NCI-H1048 (cell line): ENCODE measurements at places on chromosomes 7 and 10.

- no peak for DNase-seq
Measured at GRCh38 chr7:142885311-142886230, at the start of gene TRPV6. TSS of gene TRPV6 (minus strand) at chr7:142885745.

DNA sequence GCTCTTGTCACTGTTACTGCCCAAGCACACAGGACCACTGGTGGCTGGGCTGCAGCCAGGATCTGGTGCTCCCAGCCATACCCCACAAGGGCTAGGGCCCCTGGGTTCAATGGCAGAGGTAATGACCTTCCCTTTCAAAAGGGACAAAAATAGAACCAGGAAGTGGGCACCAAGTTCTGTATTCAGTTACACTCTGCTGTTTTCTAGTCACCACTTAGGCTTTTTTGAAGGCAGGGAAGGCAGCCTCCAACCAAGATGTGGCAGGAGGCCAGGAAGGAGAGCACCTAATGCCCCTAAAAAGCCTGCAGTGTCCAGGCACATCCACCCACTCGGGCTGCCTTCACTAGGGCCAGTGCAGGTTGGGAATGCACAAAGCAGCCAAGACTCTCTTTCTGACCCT lies 47.8 kb downstream of the NOD1 start:
- DNase-seq: no peak

DNA sequence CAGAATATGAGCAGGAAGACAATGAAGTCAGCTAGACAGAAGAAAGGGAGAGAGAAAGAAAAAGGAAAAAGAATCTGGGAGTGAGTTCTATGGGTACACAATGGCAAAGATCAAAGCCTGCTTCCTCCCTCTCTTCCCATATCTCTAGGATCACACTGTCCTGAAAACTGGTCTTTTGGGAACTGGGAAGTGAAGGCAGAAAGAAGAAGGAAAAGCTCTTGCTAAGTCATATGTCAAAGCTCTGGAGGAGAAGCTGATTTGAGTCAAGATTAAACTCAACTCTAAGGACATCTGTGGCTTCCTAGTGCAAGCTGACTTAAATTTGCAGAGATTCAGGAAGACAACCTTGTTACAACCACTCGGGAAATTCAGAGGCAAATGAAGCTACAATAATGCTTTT lies 147.5 kb downstream of the DOCK4 start:
- no peak for DNase-seq

- DNase-seq: peak; percentile 45
Measured at GRCh38 chr7:5419539-5420066, 4.0 kb downstream of the TNRC18 start.

- DNase-seq: no peak
Measured at GRCh38 chr10:122756656-122757055, 57.0 kb upstream of the C10orf120 start.

- DNase-seq: no peak
Measured at GRCh38 chr10:107517811-107518210, 353.3 kb upstream of the SORCS1 start.

DNA sequence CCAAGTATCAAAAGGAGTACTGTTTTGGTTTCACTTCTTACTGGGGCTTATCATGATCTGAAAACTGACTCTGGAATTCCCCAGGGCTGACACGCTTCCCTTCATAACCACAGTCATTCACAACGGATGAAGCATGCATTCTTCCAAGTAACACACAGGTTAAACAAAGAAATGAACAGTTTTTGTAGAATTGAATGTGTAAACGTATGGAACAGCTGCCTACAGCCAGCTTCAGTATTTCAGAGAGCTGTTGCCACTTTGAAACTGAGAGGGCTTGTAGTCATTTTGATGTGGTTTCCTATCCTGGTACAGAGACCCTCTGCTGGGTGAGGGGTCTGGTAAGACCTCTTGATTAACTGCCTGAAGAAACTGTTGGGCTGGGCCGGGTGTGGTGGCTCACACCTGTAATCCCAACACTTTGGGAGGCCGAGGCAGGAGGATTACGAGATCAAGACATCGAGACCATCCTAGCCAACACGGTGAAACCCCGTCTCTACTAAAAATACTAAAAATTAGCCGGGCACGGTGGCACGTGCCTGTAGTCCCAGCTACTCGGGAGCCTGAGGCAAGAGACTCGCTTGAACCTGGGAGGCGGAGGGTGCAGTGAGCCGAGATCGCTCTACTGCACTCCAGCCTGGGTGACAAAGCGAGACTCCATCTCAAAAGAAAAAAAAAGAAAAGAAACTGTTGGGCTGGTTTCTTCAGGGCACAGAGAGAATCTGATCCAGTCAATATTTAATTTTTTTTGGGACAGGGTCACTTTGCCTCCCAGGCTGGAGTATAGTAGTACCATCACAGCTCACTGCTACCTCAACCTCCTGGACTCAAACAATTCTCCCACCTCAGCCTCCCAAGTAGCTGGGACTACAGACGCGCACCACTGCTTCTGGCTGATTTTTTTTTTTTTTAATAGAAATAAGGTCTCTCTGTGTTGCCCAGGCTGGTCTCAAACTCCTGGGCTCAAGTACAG lies 4.7 kb downstream of the NFE2L3 start:
- DNase-seq: peak; percentile 50

- no peak for DNase-seq
Measured at GRCh38 chr10:119769886-119770285, 44.0 kb downstream of the INPP5F start.

GRCh38 chr7:122629412-122629953 lies 69.4 kb downstream of the RNF133 start:
- DNase-seq: no peak

- DNase-seq: no peak
Measured at GRCh38 chr10:130062201-130062600, 48.4 kb downstream of the C10orf143 start.

GRCh38 chr10:95428701-95429100 lies 132.5 kb downstream of the SORBS1 start:
- no peak for DNase-seq

GRCh38 chr7:21429786-21430574 lies 2.1 kb downstream of the SP4 start:
- no peak for DNase-seq

GRCh38 chr7:67604461-67605386 lies 608.1 kb downstream of the TYW1 start:
- no peak for DNase-seq

- DNase-seq: no peak
Measured at GRCh38 chr10:8056871-8057331, 2.4 kb downstream of the GATA3 start.

GRCh38 chr7:75631711-75632110 lies 107.0 kb downstream of the HIP1 start:
- no peak for DNase-seq

- DNase-seq: no peak
Measured at GRCh38 chr7:107506674-107507339, 37.0 kb downstream of the GPR22 start.

- no peak for DNase-seq
Measured at GRCh38 chr10:93435621-93436397, 46.3 kb downstream of the MYOF start.

- no peak for DNase-seq
Measured at GRCh38 chr10:111885046-111885445, 298.5 kb downstream of the GPAM start.

GRCh38 chr10:29806350-29806788 lies 171.6 kb upstream of the SVIL start:
- no peak for DNase-seq

DNA sequence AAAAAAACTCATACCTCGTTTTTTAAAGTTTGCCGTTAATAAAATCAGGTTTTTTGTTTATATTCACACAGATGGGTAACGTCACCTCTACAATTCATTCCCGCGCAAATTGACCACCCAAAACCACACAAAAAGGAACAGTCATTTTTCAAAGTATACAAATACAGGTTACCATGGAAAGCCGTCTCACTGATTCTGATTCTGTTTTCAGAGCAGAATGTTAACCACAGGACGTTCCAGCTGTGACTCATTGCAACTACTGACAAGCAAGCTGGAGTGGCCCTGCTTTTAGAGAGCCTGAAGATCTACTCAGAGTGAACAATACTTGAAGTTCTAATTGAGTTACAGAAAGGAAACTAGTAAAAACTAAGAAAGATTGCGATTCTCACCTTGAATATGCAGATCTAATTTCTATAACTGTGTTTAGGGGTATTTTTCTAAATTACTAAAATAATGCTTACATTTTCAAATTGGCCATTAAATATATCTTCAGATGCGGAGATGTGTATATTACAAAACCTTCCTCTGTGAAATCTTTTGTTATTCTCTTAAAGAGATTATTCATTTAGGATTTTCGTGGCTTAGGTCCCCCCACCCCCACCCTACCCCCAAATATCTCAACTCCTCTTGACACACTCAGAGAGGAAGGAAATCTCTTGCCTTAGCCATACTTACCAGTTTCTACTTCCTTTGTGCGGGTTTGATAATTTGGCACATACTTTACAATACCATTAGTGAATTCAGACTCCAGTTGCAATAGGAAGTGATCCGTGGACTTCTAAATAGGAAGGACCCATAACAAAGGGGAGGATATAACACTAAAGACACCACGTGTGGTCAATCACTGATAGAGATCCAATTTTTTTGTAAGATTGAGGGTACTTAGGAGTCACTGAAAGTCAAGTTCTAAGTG lies 106.0 kb downstream of the CUBN start:
- DNase-seq: no peak

- no peak for DNase-seq
Measured at GRCh38 chr7:150403376-150404171, 24.4 kb downstream of the ZNF775 start.

DNA sequence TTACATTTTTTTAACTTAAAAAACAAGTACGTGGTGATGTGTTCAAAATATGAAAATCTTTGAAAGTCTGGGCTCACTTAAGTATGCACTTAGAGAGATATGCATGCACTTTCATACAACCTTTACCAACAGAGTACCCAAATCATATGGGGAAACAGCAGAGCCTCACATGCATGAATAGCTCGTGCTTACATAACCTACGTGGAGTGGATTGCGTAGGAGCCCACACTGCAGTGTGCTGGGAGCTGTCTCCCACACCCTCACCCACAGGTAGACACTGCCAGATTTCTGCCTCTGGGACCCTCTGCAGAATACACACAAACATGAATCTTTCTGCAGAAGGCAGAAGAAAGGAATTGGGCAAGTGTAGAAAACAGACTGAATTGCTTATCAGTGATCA lies 581 bp downstream of the CLCN1 start:
- DNase-seq: no peak

DNA sequence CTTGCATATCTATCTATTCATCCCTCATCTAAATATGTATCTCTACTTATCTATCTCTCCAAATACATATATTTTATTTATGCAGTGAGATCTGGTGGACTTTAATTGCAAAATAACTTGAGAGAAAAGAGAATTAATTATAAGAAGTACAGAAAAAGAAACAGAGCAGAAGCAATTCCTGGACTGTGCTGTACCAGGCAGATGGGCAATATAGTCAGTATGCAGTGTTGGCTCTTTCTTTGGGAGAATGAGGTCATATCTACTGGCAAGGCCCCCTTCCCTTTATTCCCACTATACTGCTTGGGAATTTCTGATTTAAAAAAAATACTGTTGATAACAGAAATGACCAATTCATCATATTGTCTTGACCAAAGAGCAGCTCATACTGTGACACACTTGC lies 49.0 kb upstream of the TOMM7 start:
- DNase-seq: no peak

DNA sequence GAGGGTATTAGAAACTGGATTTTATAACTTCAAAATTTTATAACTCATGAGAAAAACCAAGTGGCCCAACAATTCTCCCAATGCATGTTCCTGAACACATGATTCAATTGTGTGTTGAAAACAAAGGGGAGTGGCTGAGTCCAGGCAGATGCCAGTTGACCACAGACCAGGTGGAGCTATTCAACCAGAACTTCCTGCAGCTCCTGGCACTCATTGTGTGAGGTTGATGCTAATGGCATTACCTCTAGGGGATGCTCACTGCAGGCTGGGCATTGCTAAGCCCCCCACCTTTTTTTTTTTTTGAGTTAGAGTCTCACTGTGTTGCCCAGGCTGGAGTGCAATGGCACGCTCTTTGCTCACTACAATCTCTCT lies 20.3 kb downstream of the MYOF start:
- no peak for DNase-seq

DNA sequence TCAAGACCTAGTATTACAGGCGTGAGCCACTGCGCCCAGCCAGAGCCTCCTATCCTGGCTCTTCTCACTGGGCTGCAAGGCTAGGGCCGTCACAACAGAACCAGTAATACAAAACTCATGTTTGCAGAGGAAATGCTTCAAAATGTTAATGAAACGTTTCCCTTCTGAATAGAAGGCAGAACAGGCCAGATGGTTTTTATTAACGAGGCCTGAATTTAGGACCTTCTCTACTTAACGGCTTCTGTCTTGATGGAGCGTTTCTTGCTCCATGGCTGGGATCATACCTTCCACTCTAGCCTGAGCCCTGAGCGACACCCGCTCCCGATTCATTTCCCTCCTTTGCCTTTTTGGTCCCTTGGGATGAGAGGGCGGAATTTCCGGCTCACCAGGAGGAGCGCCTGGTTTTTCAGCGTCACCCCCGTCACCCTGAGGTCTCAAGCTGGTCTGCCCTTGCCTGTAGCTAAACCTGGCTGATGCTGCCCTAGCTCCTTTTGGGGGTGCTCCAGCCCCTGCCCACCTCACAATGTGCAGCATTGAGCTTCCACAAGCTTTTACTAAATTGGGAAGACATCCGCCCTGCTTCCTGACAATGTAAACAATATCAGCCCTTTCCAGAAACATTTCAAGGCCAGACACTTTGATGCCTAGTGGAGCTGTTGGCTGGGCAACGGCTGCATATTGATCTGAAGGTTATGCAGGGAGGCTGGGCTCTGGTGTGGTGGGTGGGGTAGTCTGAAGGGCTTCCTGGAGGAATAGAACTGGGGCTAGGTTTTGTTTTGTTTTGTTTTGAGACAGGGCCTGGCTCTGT lies 5.2 kb downstream of the CLIP2 start:
- DNase-seq: no peak

GRCh38 chr7:117385363-117386109 lies 41.8 kb downstream of the ASZ1 start:
- peak; percentile 9 for DNase-seq

DNA sequence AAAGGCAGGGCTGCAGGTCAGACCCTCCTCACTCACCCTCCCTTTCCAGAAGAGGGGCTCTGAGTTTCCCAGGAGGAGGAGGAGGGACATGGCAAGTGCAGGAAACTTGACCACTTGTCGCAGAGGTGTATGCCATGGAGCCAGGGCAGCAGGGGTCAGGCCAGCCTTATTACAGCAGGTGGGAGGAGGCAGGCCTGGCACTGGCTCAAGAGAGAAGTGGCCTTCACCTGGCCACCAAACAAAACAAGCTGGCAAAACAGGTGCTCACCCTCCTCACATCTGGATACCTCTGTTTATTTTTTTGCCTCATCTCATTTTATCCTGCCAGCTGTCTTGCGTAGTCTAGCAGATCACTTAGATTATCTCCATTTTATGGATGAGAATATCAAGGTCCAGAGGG lies 12.5 kb downstream of the COL13A1 start:
- DNase-seq: no peak

GRCh38 chr10:5105626-5106025 lies 11.4 kb downstream of the AKR1C3 start:
- no peak for DNase-seq

DNA sequence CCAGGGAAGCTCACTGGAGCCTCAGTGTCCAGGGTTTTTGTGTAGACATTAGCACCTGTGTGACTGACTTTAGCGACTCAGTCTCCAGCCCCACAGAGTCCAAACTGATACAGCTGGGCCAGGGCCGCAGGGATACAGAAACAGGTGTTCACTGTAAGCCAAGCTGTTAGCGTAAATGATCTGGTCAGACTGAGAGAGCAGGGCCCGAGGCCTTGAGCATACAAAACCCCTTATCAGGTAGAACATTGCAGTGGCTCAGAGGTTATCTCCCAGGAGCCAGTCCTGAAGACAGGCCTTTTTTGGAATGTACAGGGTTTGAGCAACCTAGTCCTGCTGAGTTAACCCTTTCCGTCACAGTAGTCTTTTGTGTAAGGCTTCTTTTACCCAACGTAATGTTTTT lies 25.0 kb downstream of the LHPP start:
- no peak for DNase-seq
